GM12892 (cell line): ENCODE measurements at places on chromosomes 7 and 10.
A peak's percentile ranks its signal among the peaks of the same experiment; 100 is the strongest.

GRCh38 chr10:46224414-46224682 lies 62.4 kb upstream of the ANTXRL start:
- no peak for DNase-seq

GRCh38 chr7:85392326-85392725 lies 205.5 kb upstream of the SEMA3D start:
- no peak for DNase-seq

GRCh38 chr10:15122477-15123030 lies 25.4 kb downstream of the RPP38 start:
- DNase-seq: peak; percentile 28

DNA sequence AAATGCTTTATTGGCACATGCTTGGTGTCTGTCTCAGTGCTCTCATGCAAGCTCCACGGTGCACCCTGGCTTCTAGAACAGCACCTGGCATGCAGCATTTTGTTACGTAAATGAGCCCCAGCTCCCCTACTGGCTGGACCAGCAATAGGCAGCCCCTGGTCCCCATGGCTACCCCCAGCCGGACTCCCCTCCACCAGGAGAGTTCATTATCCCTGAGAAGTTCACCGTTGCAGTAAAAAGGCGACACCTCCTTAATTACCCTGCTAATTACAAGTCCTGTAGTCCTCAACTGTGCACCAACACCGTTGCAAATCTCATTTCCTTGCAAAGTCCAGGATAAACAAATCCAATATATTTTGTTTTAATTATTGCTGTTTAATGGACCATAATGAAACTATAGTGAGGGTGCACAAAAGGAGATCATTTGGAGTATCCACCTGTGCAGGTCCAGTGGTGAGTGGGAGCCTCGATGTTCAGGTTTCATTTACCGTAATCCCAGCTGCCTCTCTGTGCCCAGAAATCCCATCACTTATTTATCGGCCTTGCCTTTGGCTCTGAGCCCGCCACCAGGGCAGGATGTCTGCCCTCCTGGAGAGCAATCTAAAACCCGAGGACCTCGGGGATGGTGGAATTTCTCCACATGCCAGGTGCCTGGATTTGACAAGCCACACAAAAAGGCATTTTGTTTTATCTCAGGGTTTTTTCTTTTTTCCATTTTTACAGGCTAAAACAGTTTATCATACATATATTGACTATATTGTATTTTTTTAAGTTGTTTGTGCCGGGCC lies 12.8 kb upstream of the DRGX start:
- DNase-seq: no peak

GRCh38 chr7:43584195-43584586 lies 1.3 kb downstream of the STK17A start:
- no peak for DNase-seq

DNA sequence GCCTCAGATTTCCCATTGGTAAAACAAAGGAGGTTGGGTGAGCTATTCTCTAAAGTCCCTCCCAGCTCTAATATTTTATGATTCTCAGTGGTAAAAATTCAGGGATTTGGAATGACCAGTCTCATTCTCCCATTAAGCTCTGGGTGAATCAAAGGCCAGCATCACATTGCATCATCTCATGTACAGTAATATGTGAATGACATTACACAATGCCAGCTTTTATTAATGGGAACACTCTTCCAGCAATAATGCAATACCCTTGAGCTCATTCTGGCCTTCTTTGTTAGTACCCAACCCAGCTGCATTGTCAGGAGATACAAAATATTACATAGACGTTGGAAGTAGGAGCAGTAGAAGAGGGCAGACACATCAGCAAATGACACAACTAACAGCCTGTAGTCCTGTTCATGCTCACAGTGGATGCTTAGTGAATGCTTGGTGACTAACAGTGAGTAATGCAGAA lies 100.0 kb upstream of the EGR2 start:
- no peak for DNase-seq

- DNase-seq: no peak
Measured at GRCh38 chr10:978826-979421, 9.3 kb upstream of the GTPBP4 start.

- no peak for DNase-seq
Measured at GRCh38 chr7:118259115-118259514, 34.6 kb downstream of the ANKRD7 start.

DNA sequence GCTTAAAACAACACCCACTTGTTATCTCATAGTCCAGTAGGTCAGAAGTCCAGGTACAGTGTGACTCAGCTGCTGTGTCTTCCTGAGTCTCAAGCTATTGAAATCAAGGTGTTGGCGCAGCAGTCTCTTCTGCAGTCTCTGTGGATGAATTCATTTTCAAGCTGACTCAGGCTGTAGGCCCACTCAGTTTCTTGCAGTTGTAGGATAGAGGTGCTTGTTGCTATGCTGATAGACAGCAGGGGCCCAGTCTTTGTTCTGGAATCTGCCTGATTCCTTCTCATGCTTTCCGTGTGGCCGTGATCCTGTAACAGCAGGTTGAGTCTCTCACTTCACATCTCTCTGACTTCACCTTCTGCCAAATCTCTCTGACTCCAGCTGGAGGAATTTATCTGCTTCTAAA lies 400.4 kb upstream of the POM121L12 start:
- no peak for DNase-seq

DNA sequence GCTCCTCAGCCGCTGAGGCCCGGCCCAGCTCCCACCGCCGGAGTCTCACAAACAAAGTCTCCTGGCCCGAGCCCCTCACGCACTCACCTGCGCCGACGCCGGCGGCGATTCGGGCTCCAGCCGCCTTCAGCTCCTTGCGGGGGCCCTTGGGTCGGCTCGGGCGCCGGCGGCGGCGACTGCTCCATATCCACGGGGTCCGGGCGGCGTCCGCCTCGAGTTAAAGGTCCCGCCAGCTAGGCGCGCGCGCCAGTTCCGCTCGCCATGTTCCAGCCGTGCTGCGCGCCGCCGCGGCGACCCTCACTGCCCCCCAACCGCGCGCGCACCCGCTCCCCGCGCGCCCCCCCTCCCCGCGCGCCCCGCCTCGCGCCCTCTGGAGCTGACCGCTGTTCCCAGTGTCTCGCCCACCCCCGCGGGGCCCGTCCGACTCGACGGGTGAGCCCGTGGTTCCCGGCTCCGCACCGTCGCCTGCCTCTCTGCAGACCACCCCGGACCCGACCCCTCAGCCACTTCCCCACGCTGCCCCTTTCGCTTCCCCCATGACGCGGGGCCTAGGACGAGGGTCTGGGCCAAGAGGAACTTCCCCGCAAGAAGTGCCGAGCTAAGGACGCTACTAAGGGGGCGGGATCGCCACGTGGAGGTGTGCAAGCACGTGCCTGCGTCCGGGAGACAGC lies 396.1 kb downstream of the ZNF33B start:
- DNase-seq: no peak

DNA sequence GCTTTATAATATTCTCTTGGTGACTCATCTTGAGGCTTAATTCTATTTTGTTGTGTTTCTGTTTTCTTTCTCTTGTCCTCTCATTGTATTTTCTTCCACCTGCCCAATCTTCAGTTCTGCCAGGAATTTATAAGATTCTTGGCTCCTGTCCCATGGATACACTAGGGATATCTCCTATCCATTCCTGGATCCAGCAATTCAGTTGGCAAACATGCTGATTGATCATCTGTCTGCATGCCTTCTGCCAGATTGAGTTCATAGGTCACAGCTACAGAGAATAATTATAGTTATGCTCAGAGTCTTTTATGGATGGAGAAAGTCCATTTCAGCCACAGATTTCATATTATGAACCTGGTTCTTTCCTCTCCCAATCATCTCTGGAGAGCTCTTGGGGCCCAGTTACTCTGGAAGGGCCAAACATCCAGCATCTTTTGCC lies 140.4 kb upstream of the MAGI2 start:
- DNase-seq: no peak

DNA sequence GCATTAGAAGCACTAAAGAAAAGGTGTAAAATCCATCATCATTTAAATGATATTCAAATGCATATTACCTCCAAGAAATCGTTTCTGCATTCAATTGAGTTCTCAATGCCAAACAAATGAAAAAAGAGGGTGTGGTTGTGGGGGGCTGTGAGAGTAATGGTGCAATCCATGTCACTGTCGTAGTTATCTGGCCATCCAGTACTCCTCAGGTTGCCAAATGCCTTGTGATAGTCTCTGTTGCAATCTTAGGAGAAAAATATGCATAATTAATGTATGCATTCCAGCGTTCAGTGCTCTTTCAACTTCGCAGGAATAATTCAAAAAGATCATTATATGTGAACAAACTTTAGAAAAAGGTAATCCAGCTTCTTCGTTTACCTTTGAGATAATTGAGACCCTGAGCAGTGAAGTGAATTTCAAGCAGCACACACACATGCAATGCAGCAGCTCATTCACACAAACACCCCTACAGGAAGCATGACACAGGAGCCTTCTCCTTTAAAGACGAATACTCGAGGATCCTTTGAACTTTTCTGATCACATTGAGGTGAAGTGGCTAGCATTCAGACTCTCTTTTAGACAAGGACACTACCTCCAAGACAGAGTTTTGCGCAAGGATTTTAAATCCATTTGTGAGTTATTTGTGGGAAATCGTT lies 73.4 kb downstream of the OR13A1 start:
- DNase-seq: no peak

DNA sequence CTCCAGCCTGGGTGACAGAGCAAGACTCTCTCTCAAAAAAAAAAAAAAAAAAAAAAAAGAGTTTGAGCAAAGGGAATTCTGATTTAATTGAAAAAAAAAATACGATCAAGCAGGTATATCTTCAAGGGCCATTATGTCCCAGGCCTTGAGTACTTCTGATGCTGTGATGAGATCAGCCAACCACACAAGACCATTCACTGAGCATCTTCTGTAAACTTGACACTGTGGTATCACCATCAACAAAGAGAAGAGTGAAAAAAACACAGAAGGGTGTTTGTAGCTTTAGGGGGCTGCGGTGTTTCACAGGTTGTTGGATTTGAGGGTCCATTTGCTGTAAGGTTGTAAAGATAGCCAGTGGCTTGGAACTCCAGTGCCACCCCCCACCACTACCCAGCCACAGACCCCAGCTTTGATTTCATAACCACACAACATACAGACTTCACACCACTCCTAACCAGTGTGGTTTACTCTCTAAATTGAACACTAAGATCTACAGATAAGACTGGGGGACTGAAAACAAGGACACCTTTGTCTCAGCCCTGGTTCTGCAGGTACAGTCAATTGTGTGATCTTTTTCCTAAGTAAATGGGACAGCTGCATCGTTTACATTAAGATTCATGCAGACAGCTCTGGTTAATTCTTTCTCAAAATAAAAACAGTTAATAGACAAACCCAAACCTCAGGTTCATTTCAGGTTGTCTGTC lies 66.4 kb downstream of the CDC123 start:
- no peak for DNase-seq

GRCh38 chr10:106795619-106796018 lies 368.9 kb downstream of the SORCS1 start:
- DNase-seq: no peak

- no peak for DNase-seq
Measured at GRCh38 chr7:101910991-101911799, 93.8 kb downstream of the CUX1 start.

DNA sequence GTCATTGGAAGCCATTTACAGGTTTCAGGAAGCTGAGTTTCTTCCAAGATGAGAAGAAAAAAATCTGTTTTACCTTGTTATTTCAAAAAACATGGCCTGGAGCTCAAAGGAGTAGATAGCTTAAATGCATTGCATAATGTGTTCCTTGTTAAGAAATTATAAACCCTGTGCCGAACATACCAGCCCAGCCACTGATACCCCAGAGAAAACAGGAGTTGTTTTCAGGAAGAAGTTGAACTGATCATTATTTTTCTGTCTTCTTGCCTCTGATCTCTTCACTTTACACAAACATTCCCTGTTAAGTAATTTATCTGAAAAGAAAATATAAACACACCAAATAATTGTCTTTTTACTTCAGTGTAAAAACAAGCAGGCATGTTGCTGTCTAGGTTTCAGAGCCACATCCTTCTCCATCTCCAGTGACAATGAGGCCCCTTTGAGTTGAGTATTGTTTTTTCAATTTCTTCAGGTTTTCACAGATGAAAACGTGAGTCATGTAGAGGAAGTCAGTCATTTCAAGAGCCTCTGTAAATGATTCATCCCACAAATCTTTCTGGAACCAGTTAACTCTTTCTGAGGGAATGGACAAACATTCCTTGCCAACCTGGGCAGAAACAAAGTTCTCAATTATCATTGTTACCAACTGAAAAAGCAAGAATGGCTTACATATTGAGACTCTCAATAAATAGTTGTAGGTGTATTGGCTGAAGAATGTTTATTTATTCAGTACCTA lies 244.2 kb downstream of the IPMK start:
- no peak for DNase-seq

- DNase-seq: no peak
Measured at GRCh38 chr10:23158370-23158769, 33.7 kb upstream of the PTF1A start.
